ENCODE measurements at places on chromosomes 7 and 10.

- DNase-seq, result no peak
Measured at GRCh38 chr10:114868870-114869519, 47.4 kb downstream of the FHIP2A start.

GRCh38 chr7:130995252-130996081 is 261.5 kb upstream of the KLF14 start:
- no peak for DNase-seq

DNA sequence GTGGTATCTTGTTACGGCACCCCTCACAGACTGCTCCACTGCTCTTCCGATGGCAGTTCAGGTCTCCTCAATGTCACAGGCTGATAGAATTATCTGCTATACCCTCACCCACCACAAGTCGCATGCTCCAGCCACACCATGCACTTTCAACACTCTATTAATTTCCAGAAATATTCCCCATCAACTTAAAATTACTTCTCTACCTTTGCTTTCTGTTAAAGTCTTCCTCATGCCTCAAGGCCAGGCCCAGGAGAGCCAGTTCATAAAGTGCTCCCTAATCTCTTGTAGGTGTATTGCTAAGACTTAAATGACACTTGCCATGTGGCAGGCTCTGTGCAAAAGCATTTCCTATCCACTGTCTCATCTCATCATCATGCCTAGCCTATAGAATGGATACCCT is 105.9 kb upstream of the ARID5B start:
- no peak for DNase-seq

DNA sequence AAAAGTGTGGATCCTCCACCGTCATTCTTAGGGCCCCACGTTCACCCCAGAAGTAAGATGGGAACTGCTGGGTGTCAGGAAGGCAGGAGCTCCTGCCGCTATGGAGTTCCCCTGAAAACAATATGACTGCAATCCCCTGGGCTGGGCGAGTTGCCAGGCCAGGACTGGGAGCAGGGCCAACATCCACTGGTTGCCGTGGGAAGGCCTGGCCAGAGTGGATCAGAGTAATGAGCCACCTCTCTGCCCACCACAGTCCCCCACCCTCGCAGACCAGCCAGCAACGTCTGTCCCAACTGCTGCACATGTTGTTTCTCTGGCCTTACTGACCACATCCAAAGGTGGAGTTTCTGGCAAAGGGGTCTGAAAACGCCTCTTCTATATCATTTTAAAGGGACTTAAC is 86.6 kb downstream of the STRA8 start:
- DNase-seq, result no peak

GRCh38 chr10:69446650-69447151 is 4.6 kb upstream of the TSPAN15 start:
- DNase-seq, result no peak

- no peak for DNase-seq
Measured at GRCh38 chr10:35949811-35950211, 307.7 kb upstream of the FZD8 start.

DNA sequence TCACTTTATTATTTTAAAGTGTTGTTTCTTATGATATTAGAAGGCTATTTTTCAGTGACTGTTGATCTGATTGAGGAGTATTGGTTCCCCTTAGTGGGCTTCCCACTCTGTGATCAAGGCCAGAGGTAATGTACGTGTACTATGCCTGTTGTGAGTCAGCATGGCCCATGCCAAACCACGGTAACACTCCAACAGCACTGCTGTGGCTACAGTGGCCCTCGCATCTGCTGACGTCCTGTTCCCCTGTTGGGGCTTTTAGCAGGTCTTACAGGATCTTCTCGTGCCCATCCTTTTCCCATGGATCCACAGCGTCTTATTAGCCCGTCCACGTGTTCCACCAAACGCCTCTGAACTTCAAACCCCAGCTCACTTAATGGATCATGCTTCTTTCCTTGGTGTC is 964.6 kb upstream of the CELF2 start:
- no peak for DNase-seq

- no peak for DNase-seq
Measured at GRCh38 chr7:6680146-6680545, 26.6 kb downstream of the ZNF12 start.

GRCh38 chr10:124745673-124746072 is 1.5 kb upstream of the FAM53B start:
- no peak for DNase-seq

DNA sequence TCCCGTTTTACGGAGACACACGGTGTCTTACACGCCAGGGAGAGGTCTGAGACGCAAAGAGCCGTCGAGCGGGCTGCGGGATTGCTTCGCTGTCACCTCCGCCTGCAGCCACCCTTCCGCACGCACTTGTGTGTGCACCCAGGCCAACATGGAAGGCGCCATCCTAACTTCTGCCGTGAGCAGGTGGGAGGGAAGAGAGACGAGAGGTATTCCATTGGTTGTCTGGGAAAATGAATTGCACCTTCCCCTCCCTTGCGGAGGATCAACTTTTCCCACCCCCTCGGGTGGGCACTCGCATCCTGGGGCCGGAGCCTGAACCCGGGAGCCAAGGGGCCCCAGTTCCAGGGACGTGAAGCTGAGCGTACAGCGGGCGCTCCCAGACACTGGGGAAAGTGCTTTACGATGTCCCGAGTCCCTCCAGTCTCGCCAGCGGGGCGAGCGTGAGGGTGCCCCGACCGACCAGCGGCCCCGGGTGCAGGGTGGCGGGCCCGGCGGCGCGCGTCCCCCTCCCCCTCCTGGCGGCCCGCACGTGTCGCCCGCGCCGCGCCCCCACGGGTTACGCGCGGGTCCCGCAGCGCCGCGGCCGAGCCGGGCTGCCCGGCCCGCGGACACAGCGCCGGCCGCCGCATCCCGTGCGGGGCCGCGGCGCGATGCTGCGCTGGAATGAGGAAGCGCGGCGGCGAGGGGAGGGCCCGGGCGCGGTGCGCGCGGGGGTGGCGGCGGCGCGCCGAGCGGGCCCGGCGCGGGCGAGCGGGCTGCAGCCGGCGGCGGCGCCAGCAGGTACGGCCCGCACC is 984 bp upstream of the IKZF1 start:
- no peak for DNase-seq

DNA sequence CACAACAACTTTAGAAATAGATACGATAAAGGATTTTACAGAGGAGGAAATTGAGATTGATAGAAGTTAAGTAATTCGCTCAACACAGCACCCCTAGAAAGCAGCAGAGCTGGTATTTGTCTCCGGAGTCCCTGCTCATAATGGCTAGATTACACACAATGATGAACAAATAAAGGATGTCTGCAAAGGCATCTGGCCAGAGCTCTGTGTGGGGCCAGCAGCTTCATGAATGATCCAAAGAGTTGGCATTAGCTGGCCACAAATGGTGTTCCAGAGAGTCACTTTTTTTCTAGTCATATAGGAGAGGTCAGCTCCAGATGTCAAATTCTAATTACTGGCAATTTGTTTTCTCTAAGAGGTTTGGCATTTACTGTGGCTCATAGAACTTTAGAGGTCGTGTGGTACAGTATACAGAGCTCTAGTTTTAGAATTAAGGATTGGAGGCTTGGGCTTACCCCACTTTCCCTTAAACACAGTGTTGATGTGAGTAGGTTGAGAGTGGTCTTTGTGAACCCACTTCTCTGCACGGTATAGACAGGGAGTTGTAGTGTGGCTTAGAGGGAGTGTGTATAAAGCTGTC is 186.2 kb downstream of the BICC1 start:
- no peak for DNase-seq

DNA sequence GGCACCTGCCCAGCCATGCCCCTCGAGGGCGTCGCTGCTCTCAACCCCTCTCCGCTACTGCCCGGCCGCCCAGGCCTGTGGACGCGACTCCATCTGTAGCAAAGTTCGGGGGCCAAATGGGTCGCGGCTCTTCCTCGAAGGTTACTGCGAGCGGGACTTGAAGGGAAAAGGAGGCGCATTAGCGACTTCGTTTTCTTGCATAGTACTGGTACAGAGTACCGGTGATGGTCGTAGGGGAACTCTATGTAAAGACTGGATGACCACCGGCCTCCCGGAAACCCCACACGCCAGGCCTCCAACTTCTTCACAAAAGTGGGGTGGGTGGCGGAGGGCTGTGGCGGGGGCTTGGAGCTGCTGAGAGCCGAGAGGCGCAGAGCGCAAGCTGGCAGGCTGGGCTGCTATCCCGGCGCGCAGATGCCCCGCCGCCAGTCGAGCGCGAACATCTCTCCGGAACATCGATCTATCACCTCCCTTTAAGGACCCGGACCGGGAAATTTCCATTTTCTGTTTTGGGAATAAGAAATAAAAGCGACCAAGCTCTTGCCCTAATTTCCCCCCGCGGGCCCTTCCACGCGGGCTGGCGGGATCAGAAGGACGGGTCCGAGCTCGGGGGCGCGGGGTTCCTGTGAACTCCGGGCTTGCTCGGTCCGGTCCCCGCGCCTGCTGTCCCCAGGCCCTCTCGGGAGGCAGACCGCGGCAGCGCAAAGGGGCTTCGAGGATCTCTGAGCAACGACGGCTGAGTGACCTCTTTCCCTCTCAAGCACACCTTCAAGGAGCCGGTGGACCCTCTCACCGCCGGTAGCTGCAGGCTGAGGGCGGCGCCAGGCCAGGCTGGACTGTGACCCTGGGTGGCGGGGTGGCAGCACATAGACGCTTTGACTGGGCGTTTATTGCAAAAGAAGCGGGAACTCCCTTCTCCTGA is 12.2 kb upstream of the FEZF1 start:
- DNase-seq, result peak; percentile 78

- DNase-seq, result no peak
Measured at GRCh38 chr10:114629824-114630730, 28.0 kb downstream of the ABLIM1 start.

GRCh38 chr10:8035006-8035640 is 19.4 kb upstream of the GATA3 start:
- no peak for DNase-seq

- no peak for DNase-seq
Measured at GRCh38 chr7:100053215-100053614, 3.6 kb downstream of the ZSCAN21 start.

DNA sequence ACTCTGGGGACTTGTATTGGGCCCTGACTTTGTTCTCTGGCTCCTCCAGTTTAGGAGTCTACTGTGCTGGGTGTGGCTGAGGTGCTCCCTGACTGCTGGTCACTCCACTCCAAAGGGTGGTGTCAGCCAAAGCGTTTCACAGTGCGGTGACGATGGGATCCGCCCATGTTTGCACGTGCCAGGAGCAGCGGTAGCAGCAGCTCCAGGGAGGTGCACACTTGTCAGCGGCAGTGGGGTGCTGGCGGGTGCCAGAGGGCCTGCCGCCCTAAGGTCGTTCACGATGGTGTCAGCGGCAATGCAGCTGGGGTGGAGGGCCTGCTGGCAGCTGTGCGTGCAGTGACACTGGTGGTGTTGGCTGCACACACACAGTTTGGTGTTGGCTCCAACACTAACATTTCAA is 268.5 kb upstream of the AKR1E2 start:
- peak; percentile 78 for DNase-seq

DNA sequence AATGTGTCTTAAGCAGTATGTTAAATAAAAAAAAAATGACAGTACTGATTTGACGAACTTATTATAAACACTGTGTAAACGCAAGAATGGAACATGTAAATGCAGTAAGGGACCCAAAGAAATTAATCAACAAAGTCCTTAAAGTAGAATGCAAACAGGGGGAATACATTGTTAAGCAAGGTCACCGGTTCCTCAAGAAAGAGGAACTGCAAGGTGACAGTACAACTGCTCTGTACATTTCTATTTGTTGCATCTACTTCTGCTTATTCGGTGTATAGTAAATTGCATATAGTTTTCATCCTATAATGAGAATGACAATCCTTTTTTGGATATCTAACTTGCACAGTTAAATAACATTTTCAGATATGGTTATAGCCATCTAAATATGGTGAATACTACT is 387.0 kb upstream of the SEMA3D start:
- no peak for DNase-seq

DNA sequence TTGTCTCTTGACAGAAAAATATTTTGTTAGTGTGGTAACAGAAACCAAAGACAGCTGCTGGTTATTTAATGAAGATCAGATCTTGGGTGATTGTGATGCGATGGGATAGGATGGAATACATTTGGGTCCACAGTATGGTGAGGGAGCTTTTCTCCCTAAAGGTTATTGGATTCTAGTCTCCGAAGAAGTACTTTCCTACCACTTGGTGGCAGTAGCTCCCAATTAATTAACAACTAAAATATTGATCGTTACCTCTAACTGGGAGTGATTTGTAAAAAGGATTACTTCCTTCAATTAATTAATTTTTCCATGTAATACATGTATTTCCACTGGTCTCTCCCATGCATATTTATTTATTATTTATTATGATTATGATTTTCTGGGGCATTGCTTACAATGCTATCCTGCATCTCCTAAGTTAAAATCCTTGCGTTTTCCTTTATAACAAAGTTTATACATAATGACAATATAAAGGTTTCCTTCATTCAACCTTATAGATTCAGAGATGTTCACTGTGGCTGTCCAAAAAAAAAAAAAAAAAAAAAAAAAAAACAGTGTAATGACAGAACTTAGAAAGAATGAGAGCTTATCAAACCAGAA is 25.6 kb downstream of the TMEM196 start:
- no peak for DNase-seq
